ENCODE measurements at places on chromosomes 12 and 14.

GRCh38 chr12:82682326-82682725 lies 4.4 kb upstream of the TMTC2 start:
- DNase-seq, result no peak

- no peak for DNase-seq
These were observed 82.9 kb upstream of the CLMN start for GRCh38 chr14:95402578-95402977.

DNA sequence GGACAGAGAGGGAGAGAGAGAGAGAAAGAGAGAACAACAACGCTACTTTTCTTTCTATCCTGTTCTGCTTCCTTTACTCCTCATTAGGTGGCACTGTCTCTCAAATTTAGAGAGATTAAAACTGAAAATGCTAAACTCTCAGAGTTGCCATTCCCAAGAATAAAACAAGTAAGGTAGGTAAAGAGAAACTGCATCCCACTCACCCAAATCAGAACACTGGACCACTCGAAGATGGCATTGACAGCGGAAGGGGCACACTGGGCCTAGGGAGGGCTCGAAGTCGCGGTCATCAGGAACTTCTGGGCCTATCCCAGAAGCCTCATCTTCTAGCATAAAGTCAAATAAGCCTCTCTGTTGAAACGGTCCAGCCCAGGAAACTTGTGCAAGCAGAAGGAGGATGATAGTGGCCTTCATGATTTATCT lies 4.5 kb downstream of the DCN start:
- peak; percentile 2 for DNase-seq

DNA sequence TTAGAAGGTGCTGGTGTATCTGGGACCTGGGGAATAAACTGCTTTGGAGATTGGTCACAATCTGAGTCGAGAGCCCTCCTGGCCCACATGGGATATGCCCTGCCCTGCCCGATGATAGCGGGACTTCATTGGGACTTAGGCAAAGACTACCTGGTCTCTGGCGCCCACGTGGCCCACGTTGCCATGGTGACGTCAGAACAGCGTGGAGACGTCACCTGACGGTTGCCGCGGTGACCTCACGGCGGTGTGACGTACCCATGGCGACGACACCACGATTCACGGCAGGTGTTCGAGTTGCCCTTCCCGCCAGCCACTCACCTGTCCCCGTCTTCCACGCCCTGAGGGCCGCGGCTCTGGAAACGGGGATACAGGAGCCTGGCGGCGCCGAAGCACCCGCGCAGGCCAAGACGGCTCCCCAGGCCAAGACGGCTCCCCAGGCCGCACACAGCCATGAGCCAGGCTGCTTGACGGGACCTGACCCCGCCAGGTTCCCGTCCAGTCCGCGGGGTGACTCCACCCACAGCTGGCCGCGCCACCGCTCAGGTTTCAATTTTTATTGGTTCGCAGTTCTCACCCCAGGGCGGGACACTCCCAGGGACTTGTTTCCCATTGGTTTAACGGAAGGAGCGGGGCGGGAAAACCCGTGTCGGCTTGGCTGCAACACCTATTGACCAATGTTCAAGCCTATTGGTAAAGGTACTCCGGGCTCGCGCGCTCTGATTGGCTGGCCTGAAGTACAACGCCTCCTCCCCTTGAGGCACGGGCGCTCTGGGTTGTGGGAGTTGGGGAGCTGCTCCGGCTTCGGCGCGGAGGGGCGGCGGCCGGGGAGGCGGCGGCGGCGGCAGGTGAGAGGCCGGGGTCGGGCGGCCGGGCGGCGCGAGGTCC lies at the start of the genes MMAB and MVK:
MMAB (minus strand) TSS at position 476 of the 885 bp plus-strand sequence; CDS start at position 452, 24 bp downstream.
MVK (plus strand) TSS at position 766 of the 885 bp plus-strand sequence. CDS start 1,029 bp downstream, outside the sequence.
- DNase-seq, result peak; percentile 95

DNA sequence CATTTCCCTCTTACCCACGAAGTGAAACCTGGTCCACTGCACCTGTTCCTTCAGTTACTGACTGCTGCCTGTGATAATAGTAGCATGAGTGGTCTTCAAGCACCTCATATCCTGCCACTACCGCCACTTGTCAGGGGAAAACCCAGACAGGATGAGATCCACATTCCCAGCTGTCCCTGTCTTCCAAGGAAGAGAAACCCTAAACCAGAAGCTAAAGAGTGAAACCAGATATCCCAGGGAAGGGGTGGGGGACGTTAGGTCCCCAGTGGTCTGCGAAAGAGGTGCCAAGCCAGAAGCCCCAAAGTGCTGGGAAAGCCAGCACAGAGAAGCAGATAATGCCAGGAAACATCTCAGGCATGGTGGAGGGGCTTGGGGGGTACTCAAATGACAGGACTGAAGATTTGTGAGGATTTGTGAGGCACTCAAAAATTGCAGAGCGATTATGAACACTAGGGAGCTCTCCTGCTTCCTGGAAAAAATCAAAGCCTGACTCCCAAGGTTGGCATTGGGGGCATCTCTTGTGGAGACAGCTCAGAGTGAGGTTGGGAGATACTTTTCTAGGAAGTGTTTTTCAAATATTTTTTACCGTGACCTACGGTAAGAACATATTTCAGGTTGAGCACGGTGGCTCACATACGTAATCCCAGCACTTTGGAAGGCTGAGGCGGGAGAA lies 77.9 kb downstream of the TMEM30B start:
- no peak for DNase-seq

GRCh38 chr14:54680651-54681050 lies 113.7 kb downstream of the SAMD4A start:
- no peak for DNase-seq

DNA sequence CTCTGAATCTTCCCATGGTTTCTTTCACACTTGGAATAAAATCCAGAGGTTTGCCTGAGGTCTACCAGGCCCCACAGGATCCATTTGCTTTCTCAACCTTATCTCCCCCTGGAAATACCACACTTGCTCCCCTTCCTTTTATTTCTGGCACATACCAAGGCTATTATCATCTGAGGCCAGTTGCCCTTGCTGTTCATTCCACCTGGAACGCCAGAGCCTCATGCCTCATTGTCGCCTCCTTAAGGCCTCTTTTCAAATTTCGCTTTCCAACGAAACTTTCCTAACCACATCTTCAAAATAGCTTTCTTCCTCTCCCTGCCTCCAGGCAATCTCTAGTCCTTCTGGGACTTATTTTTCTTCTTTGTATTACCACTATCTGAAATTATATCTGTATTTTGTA lies 11.2 kb upstream of the LRIG3 start:
- no peak for DNase-seq

- no peak for DNase-seq
These were observed 71.3 kb downstream of the FBXL14 start for GRCh38 chr12:1523046-1523445.

GRCh38 chr12:38123566-38124246 lies 192.9 kb upstream of the ALG10B start:
- no peak for DNase-seq

- DNase-seq, result peak; percentile 2
These were observed 36.5 kb downstream of the CACNA2D4 start for GRCh38 chr12:1881936-1882335.

DNA sequence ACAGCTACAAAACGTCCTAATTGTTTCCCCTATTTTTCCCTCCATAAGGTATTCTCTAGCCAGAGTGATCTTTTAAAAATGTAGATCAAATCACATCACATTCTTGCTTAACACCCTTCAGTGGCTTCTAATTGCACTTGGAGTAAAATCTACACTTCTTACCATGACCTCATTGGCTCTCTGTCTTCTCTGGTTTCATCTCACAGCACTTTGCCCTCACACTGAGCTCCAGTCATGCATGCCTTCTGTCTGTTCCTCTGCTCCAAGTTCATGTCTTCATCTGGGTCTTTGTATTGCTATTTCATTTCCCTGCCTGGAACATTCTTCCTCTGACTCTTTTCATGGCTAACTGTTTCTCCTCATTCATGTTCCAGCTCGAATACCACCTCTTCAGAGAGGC lies 220.4 kb upstream of the GARIN6 start:
- no peak for DNase-seq

GRCh38 chr12:32312049-32312670 lies 87.2 kb upstream of the FGD4 start:
- DNase-seq, result peak; percentile 44

DNA sequence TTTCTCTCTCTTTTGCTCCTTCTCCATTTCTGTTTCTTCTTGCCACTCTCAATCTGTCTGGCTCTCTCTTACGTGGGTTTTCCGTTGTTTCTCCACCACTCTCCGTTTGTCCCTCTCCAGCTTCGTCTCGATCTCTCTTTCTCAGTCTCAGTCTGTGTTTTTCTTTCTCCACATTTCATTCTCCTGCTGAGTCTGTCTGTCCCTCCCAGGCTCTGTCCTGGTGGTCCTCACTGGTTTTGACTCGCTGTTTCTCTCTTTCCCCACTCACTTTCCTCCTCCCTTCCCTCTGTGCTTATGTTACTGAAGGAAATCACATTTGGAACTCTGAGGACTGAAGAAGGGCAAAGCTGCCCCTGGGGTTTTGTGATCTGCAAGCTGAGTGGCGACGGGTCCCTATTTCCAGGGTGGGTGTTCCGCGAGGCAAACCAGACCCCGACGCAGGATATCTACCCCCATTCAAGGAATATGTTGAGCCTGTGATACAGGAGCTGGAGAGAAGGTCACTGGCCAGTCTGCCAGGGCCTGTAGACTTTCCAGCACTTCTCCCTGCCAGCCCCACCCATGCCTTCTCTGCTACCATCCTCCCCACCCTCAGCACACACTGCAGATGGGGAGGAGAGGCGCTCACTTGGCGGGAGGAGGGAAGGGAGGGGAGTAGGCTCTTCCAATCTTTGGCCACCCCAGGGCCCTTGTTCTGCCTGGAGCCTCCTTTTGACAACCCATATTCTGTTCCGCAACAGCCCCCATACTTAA lies 102.7 kb upstream of the MAP1LC3B2 start:
- DNase-seq, result no peak

DNA sequence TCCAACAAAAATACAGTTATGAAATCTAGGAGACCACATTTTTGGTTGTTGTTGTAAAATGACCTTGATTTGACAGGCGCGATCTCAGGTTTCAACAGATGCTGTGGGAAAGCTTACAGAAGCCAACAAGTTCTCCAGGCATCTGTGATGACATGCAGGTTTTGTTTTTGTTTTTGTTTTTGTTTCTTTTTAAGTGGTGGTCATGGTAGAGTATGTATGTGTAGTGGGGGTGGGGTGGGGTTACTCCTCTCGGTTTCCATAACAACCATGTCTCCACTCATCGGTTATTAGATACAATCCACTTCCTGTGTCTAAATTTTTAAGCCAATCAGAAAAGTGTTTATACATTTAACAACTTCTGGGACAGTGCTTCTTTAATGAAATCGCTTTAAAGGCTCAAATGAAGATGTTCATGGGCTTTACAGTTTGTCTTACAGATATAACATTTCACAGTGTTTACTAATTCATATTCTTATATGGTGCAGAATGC lies 199.9 kb upstream of the FOXN3 start:
- no peak for DNase-seq

- no peak for DNase-seq
These were observed 48.7 kb downstream of the DAD1 start for GRCh38 chr14:22540293-22540692.

- no peak for DNase-seq
These were observed 47.1 kb downstream of the BCAT1 start for GRCh38 chr12:24901576-24902461.

- peak; percentile 57 for DNase-seq
These were observed 73.9 kb downstream of the HSD17B6 start for GRCh38 chr12:56836800-56837663.

DNA sequence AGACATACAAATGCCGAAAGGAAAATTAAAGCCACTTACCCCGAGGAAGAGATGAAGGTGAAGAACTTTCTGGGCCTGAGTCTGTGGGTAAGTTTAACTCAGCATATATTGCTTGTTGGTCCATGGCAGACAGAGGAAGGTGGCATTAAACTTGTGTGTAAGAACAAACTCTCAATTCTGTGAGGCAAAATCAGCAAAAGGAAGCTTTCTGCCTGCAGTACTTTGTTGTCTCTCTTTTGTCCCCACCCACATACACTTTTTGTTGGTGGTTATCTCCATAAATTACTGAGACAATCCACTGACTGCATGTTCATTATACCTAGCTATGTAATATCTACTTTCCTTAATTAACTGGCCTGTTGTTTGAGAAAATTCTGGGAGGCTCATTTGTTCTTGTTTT lies at the start of gene KLRB1:
KLRB1 (minus strand) TSS at position 201 of the 400 bp plus-strand sequence; CDS start at position 124, 77 bp downstream.
- no peak for DNase-seq

- DNase-seq, result no peak
These were observed 289.5 kb upstream of the E2F7 start for GRCh38 chr12:77354766-77355362.

GRCh38 chr12:41205070-41205709 lies 17.1 kb downstream of the PDZRN4 start:
- peak; percentile 17 for DNase-seq

- peak; percentile 66 for DNase-seq
These were observed 23.5 kb upstream of the PTPRB start for GRCh38 chr12:70660620-70661219.

GRCh38 chr12:51247523-51248206 lies 9.0 kb downstream of the DAZAP2 start:
- no peak for DNase-seq

- DNase-seq, result no peak
These were observed 79.0 kb downstream of the PLCZ1 start for GRCh38 chr12:18658829-18659228.

- no peak for DNase-seq
These were observed at the start of gene STAB2 for GRCh38 chr12:103586791-103587370. Gene STAB2 (plus strand): TSS chr12:103587273. CDS start chr12:103587477, 204 bp downstream.

DNA sequence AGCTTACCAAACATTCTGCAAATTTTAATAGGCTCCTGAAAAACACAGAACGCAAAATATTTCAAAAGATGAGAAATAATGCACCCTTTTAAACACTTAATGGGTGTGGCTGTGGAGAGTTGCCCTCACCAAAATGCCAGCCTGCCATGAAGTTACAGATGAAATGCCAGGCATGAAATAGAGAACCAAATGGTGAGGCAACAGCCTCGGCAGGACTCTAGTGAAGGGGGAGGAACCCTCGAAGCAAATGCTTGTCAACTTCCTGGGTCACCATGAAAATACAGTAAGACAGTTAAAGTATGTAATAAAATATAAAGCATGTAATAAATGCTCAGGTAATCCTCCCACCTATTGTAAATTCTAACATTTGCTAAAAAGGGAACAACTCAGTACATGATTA lies 24.1 kb downstream of the DUSP16 start:
- no peak for DNase-seq

GRCh38 chr14:92244805-92245204 lies 78.2 kb upstream of the SLC24A4 start:
- DNase-seq, result no peak

DNA sequence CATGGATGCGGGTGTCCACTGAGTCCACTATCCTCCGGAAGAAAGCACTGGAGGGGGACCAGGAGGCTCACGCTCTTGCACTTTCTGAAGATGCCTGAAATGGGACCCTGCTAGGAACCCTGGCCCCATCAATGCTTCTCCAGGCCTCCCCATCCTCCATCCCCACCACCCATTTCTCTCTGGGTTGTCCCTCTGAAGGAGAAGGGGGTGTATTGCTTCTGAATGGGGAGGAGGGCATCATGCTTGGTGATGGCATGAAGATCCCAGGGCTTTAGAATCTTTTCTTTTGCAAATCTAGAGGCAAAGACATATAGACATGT lies 681 bp upstream of the JPH4 start:
- DNase-seq, result no peak

Measured in urothelium cell line (cell line).